ENCODE measurements at places on chromosomes 6 and 20. TPM values are rescaled to one million over a fixed set of nuclear protein-coding genes. Genes with fewer than 3 reads are reported as not detected.

Gene C20orf202
- total RNA-seq, result not detected

Gene CCN5
- total RNA-seq, result not detected

Gene FBXL4
- total RNA-seq, result 10.1 TPM

Gene DBNDD2
- 11.3 TPM for total RNA-seq

Gene PHACTR1
- total RNA-seq, result not detected

Gene MKKS
- 3.7 TPM for total RNA-seq

Gene VWA7
- total RNA-seq, result not detected

Gene SLC22A7
- total RNA-seq, result not detected

Gene CALHM5
- total RNA-seq, result 0.58 TPM

Gene RAMACL
- not detected for total RNA-seq

Gene TSBP1
- total RNA-seq, result not detected

Gene TTI1
- 18.5 TPM for total RNA-seq

Gene ANKRD66
- total RNA-seq, result not detected

Gene E2F1
- 7.5 TPM for total RNA-seq

Gene ABHD16B
- not detected for total RNA-seq

Gene TBP
- total RNA-seq, result 17.3 TPM

Gene OPRL1
- 3.2 TPM for total RNA-seq

Gene OARD1
- 14.4 TPM for total RNA-seq

Gene AFG1L
- 2.9 TPM for total RNA-seq

Gene PRDM13
- not detected for total RNA-seq

Gene SPINT3
- not detected for total RNA-seq

Gene TREM1
- not detected for total RNA-seq

Gene CD40
- total RNA-seq, result 6.7 TPM

Gene CYP39A1
- 0.58 TPM for total RNA-seq

Gene MICA
- 132 TPM for total RNA-seq

Gene F13A1
- not detected for total RNA-seq

Gene HLA-G
- not detected for total RNA-seq

Gene ERVFRD-1
- total RNA-seq, result not detected

Gene ZBP1
- total RNA-seq, result not detected

Data from myometrial cell (primary cell).